ENCODE measurements at places on chromosomes 16 and 17.
A peak's percentile ranks its signal among the peaks of the same experiment; 100 is the strongest.

- no peak for DNase-seq
Observed at GRCh38 chr17:77485089-77485833, 344.5 kb downstream of the SEC14L1 start.

DNA sequence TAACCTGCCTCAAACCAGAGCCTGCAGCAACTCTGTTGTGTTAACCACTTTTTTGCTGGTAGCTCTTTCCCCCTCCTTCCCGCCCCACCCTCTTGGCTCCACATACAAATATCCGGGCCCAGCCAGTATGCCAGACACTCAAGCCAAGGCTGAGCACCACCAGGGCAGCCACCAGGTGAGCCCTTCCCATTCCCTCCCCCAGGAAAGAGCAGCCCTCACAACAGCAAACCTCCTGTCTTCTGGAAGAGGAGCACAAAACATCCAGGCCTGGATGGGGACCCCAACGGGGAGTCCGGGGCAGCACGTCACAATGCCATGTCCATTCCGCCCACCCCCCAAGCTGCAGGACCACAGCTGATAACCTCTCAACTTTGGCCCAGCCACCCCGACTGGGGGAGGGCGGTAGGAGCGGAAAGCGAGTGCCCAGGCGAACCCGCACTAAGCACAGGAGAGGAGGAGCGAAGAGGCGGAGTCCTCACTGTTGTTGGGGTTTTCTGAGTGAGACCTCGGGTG lies 757 bp downstream of the ORMDL3 start:
- peak; percentile 27 for DNase-seq

DNA sequence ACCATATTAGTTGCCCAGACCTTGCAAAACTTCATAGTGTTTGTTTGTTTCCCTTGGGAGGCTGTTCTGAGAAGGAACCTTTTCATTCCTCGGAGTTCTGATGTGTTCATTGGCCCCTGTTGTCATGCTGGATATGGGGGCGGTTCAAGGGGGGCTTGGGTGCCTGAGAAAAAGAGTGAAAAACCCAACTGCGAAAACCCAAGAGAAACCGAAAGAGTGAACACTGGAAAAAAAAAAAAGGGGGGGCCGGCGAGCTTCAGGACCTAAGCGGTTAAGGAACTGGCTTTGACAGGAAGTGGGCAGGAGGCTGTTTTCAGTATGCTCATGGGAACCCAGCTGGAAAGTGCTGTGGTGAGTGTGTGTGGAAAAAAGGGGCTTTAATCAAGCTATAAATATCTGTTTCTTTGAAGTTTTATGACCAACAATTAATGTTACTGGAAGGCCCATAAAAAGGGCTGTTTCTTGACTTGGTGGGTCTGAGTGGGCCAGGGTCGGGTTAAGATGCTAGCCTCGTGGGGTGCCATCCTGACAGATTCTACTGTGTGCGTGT lies 510.7 kb downstream of the MAF start:
- no peak for DNase-seq

DNA sequence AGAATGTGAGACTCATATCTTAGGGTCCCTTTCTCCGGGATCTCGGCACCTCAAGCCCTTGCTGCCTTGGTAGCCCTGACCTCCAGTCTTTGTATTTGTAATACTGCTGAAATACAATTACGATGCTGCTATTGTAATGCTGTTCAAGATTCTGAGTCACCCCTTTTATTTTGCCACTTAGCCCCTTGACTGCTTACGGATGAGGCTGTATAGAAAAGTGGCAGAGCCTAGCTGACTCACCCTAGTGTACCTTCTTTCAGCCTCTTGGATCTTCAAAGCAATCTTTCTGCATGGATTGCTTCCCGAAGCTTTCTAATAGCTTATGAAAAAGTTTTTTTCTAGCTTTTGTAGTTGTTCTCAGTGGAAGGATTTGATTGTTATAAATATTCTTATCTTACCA lies 187.9 kb downstream of the KCNJ2 start:
- no peak for DNase-seq

- DNase-seq: no peak
Observed at GRCh38 chr17:71273441-71273840, 847.4 kb upstream of the SOX9 start.

GRCh38 chr17:74070374-74070773 lies 133.1 kb upstream of the RPL38 start:
- DNase-seq: no peak

DNA sequence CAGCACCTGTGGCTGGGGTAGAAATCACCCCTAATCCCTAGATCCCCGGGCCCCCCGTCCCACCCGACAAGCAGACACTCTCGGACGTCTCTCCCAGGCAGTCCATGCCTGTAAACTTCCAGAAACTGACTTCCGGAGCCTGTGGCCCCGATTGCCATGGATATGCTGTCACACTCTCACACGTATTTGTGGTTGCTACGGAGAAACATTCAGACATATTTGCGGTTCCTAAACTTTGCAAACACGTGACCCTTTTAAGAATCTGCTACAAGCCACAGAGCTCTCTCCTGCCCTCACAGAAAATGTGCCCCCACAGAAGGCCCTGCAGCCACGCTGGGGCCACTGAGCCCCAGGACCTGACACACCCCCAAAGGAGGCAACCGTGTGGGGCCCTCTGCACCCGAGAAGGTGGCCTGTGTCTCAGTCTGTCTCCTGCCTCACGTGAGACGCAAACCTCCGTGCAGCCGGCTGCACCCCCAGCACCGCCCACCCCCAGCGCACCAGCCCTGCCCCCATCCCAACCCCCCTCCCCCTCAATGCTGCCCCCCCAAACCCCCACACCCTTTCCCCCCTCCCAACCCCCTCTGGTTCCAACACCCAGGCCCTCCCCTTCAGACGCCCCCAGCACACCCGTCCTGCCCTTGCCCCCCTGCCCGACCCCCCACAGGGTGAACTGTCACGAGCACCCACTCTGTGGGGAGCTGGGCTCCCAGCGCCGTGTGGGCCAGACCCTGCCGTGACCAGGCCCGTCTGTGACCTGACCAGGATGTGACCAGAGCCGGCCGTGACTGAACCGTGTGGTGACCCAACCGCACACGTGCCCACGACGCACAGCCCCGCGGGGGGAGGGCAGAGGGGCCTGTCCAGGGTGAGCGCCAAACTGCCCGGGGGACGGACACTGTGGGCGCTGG lies 66.3 kb upstream of the METRNL start:
- no peak for DNase-seq

All from ACHN (cell line).